Activated T-cell treated with anti-CD3 and anti-CD28 coated beads for 1 hour (primary cell): ENCODE measurements at places on chromosomes 1 and 21.

DNA sequence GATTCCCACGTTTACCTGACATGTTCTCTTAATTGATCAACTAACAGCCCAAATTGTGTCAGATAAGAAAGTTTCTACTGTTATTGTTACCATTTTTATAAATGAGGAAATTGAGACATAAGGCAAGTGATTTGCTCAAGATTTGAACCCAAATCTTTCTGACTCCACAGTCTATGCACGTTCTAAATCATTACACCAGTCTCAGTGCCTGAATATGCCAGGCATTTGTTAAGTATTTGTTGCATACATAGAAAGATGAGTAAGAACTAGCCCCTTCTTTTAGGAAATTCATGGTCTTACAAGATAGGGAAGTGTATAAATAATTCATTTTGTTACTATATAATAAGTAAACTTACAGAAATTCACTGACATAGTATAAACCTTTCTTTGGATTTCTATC is 7.1 kb upstream of the CD101 start:
- DNase-seq, result no peak

DNA sequence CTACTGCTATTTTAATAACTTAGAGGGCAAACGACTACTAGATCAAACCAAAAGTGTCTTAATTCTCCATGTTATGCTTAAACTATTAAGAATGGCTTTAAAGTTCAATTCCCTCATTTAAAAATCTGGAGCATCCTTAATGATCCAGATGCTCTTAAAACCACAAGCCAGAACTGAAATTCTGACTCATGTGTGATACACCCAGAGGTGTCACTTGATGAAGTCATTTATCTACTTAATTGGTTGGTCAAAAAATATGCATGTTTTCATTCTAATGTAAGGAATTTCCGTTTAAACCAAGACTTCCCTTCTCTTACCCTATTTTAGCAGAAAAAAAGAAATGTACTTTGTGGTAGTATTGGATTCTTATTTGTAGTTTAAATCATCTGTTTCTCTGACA is 1261.2 kb upstream of the B3GALT2 start:
- DNase-seq, result no peak

DNA sequence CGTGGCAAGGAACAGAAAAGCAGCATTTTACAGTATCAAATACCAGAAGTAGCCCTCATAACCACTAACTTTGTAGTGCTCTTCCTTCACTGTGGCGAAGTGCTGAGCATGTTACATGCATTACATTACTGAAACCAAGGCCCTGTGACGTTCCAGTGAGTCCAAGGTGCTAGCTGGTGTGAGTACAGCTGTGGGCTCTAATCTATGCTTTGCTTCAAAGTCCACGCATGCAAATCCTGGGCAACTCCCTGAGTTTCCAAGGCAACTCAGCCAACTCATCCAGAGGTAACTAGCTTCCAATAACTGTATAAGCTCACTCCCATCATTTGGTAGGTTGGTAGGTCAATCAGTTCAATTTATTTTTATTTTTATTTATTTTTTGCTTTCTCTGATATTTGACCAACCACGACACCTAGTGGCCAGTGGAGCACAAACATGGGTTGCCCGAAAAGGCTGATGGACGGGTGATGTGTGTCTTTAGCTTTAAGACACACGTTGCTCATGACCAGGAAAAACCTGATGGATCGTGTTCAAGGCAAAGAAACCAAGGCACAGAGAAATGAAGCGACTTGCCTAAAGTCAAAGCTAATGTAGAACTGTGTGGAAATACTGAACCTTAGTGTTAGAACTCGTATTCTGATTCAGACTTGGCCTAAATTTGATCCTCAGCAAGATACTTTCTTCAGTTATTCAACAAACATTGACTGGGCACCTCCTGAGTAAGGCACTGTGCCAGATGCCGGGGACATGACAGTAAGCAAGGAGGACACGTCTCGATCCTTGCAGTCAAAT is 73.0 kb downstream of the GNG12 start:
- DNase-seq, result peak; percentile 59

DNA sequence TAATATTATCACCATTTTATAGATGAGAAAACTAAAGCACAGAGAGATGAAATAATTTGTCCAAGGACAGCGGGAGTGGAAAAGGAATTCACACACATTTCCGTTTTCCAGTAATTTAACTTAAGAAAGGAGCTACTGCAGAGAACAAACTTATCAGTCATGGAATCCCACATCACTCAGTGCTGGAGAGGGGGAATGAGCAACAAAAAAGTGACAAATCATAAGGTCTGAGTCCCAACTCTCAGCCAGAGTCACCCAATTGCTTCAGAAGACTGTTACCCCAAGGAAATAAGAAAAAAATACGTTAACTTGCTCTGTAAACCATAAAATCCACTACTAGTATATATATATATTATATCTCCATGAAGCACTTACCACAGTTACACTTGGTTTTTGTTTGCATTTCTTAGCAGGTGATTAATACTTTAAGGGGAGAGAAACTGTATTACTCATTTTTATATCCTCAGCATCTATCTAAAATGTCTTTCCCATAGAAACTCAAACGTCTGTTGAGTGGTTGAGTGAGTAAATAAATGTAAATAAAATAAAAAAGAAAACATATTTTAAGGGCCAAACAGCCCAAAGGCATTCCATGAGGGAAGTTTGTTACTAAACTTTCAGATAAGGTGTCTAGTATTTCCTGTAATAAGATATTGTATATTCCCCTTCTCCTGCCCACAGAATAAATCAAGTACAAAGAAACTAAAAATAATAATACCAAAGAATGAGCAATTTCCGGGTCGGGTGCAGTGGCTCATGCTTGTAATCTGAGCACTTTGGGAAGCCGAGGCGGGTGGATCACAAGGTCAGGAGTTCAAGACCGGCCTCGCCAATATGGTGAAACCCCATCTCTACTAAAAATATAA is 76.8 kb downstream of the SLC45A1 start:
- DNase-seq, result no peak

DNA sequence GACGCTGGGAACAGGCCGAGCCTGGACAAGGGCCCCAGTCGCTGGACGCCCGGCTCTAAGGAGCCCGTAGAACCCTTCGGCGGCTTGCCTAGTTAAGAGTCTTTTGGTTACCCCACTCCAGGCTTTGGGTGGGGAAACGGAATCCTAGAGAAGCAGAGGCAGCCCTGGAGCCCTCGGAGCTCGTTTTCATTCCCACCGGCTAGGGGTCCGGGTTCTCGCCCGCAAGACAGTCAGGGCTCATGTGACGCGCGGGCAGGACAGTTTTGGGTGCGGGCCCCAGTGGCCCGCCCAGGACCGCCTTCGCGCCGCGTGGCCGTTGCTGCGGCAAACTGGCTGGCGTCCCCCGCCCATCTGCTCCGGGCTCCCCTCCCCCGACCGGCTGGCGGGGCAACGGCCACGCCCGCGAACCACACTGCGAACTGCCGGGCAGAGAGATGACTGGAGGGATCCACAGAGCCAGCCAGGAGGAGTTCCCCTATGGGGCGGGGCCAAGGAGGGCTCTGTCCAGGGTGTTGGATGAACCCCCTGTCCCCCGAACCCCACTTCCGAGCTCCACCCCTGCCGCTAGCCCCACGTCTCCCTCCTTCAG is 829 bp upstream of the HES2 start:
- DNase-seq, result no peak

DNA sequence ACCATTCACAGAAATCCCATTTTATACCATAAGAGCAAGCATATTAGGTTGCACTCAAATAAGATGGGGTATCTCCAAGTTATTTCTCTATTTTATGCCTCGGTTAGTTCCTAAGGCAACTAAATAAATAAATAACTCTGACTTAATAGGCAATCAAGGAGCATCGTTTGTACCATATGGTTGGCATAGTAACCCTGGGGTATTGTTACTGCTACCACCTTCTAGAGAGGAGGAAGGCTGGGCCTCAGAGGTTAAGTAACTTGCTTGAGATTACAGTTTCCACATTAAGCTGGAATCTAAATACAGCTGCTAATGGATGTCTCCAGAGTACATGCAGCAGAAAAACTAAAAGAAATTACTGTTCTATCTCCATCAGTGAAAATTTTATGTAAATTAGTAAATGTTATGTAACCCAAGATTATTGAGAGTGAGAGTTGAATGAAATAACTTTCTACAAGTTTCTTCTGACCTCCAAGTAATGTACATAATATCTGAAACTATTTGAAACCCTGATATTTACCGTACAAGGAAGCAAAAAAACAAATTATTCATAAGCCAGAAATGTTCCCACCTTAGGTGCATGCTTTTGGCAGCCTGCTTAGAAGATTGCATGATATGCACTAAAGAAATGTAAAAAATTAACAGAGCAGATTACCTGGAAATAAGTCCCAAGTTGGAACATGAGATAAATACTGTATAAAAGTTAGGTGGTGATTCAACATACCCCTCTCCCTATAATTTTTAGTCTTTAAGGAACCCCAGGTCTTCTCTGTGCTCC is 127.0 kb downstream of the CRB1 start:
- DNase-seq, result no peak

- no peak for DNase-seq
Observed at GRCh38 chr1:107315652-107316051, 174.8 kb downstream of the NTNG1 start.

- no peak for DNase-seq
Observed at GRCh38 chr1:24954631-24955030, 24.6 kb upstream of the RUNX3 start.

- peak; percentile 55 for DNase-seq
Observed at GRCh38 chr1:210446479-210446878, 117.8 kb downstream of the HHAT start.

DNA sequence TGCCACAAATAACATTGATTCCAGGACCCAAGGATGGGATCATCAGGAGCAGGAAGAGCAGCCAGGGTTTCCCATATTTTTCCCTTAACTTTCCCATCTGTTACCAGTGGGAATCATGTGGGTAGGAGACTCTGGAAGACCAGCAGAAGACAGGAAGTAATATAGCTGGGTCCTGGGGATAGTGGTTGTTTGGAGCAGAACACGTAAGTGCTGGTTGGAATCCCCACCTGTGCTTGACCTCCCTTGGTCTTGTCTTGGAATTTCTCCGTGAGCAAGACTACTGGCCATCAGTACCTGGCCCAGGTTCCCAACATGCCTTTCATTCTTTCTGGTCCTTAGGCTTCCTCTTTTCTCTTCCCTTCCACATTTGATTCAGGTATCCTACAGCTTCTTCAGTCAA is 20.9 kb upstream of the SLC27A3 start:
- no peak for DNase-seq

- DNase-seq, result no peak
Observed at GRCh38 chr1:218571491-218571890, 226.4 kb downstream of the TGFB2 start.

DNA sequence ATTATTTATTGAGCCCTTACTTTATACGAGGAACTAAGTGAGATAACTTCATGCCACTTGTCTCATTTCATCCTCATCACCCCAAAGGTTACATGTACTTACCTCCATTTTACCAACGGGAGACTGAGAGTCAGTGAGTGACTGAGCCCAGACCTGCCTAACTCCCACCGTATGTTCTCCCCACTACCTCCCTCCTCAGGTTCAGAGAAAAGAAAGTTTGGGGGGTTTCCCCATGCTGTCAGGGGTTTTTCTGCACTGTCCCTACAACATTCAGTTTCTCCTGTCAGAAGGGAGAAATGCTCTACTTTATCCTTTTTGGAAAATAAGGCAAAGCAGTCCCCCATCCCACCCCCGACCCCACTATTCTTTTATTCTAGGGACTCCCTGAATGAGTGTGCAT is 32.9 kb downstream of the FAM78B start:
- no peak for DNase-seq

- no peak for DNase-seq
Observed at GRCh38 chr21:18026359-18026758, 207.2 kb upstream of the C21orf91 start.

GRCh38 chr1:183590244-183591191 is at the start of gene NCF2:
Gene NCF2 (minus strand): TSS chr1:183590459. CDS start chr1:183590329, 130 bp downstream.
- DNase-seq, result no peak

GRCh38 chr1:204712708-204713430 is 27.3 kb upstream of the LRRN2 start:
- no peak for DNase-seq

GRCh38 chr1:105294838-105295237 is 1545.1 kb downstream of the AMY1C start:
- DNase-seq, result no peak

GRCh38 chr1:115781851-115782250 is 13.3 kb upstream of the CASQ2 start:
- no peak for DNase-seq

GRCh38 chr1:27099135-27099586 is 55.8 kb downstream of the SLC9A1 start:
- DNase-seq, result no peak

- DNase-seq, result no peak
Observed at GRCh38 chr1:192846950-192847349, 38.1 kb downstream of the RGS2 start.

DNA sequence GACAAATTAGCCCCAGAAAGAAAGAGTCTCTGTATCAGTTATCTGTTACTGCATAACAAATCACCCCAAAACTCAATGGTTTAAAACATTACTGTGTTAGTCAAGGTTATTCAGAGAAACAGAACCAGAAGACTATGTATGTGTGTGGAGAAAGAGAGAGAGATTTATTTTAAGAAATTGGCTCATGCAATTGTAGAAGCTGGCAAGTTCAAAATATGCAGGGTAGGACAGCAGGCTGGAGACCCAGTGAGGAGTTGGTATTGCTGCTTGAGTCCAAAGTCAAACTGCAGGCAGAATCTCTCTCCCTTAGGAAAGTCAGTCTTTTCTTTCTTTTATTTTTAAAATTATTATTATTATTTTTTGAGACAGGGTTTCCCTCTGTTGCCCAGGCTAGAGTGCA is 50.2 kb upstream of the TNR start:
- DNase-seq, result no peak

GRCh38 chr21:42760361-42760950 is 107.0 kb downstream of the PDE9A start:
- DNase-seq, result no peak

- DNase-seq, result no peak
Observed at GRCh38 chr1:107954719-107955415, 10.1 kb downstream of the VAV3 start.

DNA sequence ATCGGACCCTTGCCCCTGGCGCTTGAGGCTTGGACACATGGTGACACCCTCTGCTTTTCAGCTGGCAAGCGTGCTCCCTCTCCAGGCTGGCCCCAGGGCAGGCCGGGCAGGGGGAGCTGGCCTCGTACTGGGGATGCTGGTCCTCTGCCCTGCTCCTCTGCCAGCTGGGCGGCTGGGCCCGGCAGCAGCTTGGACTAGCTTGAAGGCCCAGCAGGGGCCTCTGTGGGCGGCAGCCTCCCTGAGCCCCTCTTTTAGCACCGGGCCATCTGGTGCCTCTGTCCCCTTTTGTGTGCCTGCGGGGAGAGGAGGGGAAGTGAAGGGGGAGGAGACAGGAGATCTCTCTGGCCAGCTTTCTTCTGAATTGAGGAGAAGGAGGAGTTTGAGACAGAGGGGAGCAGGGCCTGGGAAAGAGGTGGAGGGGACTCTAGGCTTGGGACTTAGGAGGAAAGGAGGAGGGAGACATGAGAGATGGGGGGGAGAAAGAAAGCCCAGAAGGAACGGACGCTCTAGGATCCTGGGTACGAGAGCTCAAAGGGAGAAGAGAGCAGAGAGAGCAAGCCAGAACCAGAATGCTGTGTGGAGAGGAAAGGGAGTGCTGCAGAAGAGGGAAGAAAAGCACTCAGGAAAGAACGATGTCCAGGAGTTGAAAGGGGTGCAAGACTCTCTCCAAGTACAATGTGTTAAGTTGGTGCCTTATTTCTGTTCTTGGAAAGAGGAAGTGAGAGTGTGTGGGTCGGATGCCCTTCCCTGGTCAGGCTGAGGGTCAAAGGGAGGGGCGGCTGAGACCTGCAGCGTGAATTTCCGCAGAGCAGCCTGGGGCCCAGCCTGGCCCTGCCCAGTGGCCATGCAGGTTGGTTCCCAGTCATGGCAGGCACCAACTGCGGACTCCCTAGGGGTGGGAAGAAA is 40.3 kb downstream of the IER5 start:
- no peak for DNase-seq
